ENCODE measurements at places on chromosomes 1 and 21.

- no peak for DNase-seq
Observed at GRCh38 chr1:110800079-110800478, 72.9 kb upstream of the CD53 start.

DNA sequence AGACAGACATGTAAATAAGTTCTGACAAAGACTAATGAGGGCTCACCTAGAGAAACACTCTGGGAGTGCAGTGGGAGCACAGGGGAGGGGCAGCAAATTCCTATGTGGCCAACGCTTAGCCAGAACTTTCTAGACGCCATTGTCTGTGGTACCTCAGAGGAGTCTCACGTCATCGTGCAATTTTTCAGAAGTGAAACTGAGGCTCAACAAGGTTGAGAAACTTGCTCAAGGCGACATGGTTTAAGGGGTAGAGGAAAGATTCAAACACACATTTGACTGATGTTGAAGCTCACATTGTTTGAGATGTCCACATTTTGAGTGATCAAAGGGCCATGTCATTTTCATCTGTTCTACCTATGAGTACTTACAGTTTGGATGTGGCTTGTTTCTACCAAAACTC, 152.6 kb upstream of the LMO4 start:
- DNase-seq = no peak

- DNase-seq = no peak
Observed at GRCh38 chr1:1124786-1125642, 9.1 kb upstream of the C1orf159 start.

GRCh38 chr1:109149874-109150601, 36.1 kb downstream of the ELAPOR1 start:
- no peak for DNase-seq

DNA sequence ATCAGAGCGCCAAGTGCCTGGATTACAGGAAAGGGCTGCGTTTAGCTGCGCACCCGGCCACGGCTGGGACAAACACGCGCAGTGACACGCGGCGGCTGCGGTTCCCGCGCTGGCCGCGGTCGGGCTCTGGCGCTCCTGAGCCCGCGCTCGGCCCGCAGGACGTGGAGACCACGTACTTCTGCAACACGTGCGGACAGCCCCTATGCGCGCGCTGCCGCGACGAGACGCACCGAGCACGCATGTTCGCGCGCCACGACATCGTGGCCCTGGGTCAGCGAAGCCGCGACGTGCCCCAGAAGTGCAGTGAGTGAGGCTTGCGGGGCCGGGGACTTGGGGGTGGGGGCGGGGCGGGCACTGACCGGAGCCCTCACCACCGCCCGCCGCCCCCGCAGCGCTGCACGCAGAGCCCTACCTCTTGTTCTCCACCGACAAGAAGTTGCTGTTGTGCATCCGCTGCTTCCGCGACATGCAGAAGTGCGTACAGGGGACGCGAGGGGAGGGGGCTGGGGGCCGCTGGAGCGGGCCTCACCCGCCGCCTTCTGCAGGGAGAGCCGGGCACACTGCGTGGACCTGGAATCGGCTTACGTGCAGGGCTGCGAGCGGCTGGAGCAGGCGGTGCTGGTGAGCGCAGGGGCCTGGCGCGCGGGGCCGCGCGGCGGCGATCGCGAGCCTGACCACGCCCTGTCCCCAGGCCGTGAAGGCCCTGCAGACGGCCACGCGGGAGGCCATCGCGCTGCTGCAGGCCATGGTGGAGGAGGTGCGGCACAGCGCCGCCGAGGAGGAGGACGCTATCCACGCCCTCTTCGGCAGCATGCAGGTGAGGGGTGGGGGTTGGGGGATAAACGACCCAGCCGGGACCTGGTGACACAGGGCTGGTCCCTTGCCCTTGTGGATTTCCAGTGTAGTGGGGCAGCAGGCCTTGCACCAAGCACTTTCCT, 3.1 kb downstream of the RNF207 start:
- no peak for DNase-seq

DNA sequence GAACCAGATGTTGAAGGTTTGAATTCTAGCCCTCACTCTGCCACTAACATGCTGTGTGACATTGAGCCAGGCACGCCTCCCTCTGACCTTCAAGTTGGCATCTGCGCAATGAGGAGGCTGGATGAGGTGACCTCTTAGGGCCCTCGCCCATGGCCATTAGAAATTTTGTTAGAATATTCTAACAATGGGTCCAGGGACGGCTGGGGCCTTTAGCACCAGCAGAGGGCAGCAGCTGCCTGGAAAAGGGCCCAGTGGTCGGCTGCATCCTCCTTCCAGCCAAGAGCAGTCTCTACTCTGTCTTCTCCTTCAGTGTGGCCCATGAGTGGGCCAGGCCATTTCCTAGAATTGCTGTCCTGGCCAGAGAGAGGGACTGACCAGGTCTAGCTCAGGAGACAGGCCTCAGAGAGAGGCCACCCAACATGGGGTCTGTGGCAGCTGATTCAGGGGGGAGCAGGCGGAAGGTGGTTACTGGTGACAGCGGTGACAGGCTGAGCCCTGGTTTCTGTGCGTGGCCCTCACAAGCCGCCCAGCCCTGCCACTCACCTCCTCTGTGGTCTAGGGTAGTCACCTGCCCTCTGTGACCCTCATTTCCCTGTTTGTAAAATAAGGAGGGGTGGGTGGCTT, 101.3 kb upstream of the ACTL8 start:
- DNase-seq = peak; percentile 24

Measured in naive thymus-derived CD8-positive, alpha-beta T cell (primary cell).